ENCODE measurements at places on chromosomes 1 and 21.
A peak's percentile ranks its signal among the peaks of the same experiment; 100 is the strongest.

DNA sequence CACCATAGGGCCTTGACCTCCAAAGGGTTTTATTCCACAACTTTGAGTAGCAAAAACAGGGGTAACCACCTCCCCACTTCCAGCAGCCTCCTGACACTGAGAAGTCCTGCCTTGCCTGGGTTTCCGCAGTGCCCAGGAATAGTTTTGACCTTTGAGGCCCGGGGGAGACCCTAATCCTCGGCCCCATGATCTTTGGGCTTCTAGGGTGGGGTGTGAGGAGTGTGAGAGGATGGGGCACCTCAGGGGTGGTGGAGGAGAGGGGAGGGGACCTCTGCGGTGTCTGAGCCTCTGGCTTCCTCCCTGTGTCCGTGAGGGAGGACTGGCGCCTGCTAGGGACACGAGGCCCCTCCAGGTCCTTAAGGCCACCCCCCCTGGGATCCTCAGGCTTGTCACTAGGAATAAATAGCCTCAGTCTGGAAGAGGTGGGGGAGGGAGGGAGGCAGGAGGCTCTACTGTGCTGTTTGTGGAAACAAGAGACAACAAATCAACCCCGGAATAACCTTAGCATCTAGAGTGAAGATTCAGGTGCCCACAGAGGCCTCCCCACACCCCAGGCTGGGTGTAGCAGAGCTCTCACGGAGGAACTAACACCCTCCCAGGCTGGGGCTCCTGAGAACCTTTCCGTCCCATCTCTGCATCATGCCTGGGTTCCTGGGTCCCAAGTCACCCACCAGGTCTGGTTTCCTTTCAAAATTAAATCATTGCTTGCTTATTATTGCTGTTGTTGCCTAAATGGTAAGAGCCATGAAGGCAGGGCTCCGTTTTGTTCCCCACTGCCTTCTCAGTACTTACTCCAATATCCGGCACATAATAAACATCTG lies 904 bp upstream of the FHL3 start:
- no peak for DNase-seq

- peak; percentile 59 for DNase-seq
These were observed 114.5 kb downstream of the DPYD start for GRCh38 chr1:97806326-97806725.

DNA sequence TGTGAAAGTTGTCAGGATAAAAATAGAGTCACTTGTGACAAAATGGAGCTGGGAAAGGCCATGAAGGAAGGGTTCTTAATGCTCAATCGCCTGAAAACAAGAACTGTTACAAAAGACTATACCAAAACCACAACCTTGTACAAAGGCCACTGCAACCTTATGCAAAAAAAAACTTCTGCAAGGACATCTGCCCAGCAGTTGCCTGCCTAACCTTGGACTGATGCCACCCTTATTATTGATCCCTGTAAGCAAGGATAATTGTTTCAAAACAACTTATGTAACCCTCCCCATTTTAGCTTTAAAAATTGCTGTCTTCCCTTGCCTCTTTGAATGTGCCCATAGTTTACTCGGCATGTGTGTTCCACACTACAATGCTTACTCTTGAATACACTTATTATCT lies 5.7 kb downstream of the ALG14 start:
- DNase-seq = peak; percentile 45

- no peak for DNase-seq
These were observed 715.3 kb upstream of the CXADR start for GRCh38 chr21:16797540-16797939.

- DNase-seq = no peak
These were observed 1.1 kb upstream of the SLC2A5 start for GRCh38 chr1:9070486-9070885.

GRCh38 chr1:21570885-21571284 lies 61.7 kb downstream of the ALPL start:
- DNase-seq = no peak

GRCh38 chr1:53987880-53988279 lies 30.1 kb downstream of the LDLRAD1 start:
- DNase-seq = no peak

DNA sequence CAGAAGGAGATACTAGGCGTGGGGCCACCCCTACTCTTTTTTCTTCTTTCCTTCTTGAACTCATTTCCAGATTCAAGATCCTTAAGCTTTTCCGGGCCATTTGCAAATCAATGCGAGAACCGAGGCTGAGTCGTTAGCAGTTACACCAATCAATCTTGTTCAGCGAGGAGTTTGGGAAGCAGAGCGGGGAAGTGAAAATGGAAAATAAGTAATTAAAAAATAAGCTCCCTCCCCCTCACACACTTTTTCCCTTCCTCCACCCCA lies 1.7 kb upstream of the NEGR1 start:
- DNase-seq = peak; percentile 42

DNA sequence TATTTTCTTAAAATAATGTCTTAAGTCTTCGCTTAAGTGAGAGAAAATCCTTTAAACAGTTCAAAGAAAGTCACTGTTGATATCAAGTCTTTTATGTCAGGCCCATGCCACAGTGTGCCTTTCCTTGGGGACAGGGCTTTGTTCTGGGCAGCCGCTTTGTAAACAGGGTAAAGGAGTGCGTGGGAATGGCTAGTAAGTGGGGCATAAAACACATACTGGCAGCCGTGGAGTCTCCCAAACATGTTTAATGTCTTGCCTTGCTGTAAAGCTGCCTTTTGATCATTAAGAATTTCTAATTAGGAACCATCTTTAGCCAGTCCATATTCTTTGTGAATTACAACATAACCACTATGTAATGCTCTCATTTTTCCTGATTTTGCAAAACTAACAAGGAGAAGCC lies 99.7 kb downstream of the PHTF1 start:
- DNase-seq = no peak

- DNase-seq = no peak
These were observed 7.1 kb downstream of the RNPEP start for GRCh38 chr1:201989354-201990128.

Data from suppressor macrophage treated with lipopolysaccharide for 1 hour (primary cell).